ENCODE measurements at places on chromosomes 12 and 14. TPM values are rescaled to one million over a fixed set of nuclear protein-coding genes. Genes with fewer than 3 reads are reported as not detected.
A peak's percentile ranks its signal among the peaks of the same experiment; 100 is the strongest.

C3AR1 gene
- total RNA-seq: 0.21 TPM

LTA4H gene
- 125 TPM for total RNA-seq

MGP gene
- not detected for total RNA-seq

CCDC198 gene
- not detected for total RNA-seq

TOMM20L gene
- total RNA-seq: not detected

IL31 gene
- not detected for total RNA-seq

TRHDE gene
- total RNA-seq: not detected

FIGNL2 gene
- 0.25 TPM for total RNA-seq

B3GNT4 gene
- total RNA-seq: 0.43 TPM

DNA sequence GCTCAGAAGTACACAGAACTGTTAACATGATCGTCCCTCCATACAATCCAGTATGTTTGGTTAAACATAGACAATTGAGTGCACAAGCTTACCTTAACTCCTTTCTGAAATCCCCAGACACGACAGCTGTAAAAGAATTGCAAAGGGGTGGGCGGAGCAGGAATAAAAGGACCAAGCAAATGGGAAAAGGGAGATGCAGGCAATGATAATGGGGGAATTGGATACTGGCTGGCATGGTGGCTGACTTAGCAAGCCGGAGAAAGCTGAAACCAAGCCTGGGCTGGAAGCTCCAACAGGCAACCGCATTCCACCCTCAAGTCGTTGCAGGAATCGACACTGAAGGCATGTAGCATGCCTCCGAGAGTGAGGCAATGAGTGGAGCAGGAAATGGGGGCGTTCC lies 96.8 kb upstream of the TMEM132C start:
- H3K4me1 ChIP-seq: no peaks in the 10 kb centered on the region
- peaks cover 5% of the 10 kb centered on the region for H3K27me3 ChIP-seq
- DNase-seq: no peak
- H3K36me3 ChIP-seq: no peaks in the 10 kb centered on the region

- no peaks in the 10 kb centered on the region for H3K36me3 ChIP-seq
- H3K4me1 ChIP-seq: peaks cover 11% of the 10 kb centered on the region
- DNase-seq: no peak
- H3K27me3 ChIP-seq: peaks cover 80% of the 10 kb centered on the region
- no peak overlapping the region for H3K4me3 ChIP-seq
These were observed 7.4 kb downstream of the NKX2-1 start for GRCh38 chr14:36512585-36513003.

DNA sequence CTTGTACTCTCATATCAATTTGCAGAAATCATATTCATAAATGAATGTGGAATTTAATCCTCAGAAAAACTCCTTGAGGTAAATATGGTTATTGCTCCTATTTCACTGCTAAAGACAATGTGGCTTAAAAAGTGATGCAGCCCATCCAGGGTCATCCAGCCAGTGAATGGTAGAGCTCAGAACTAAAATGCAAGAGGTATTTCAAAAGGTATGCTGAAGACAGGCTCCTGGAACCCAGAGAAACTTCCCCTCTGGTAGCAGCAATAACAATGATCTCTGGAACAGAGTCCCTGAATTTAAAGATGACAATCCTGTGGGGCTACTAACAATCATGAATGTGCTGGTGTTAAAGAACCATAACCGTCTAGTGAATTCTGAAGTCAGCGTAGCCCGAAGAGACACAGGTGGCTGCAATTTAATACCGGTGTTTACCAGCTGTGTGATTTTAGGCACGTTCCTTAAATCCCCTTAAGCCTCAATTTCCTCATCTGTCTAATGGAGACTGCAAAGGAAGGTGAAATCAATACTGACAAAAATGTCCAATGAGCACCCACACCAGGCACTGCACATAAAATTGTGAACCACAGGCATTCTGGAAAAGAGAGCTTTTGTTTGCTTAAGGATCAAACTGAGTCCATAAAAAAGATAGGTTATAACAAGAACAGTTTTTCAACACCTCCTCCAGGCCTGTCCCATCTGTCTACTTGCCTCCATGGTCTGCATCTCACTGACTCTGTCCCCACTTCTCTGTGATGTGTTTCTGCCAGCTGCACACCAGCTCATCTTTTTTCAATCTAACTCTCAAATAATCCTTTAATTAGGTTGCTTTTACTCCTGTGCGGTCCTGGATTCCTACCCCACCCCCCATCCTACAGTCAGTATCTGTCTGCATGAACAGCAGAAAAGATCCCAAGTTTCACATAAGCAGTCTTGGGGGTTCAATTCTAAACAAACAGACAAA lies 10.5 kb downstream of the TM7SF3 start:
- H3K4me1 ChIP-seq: peaks cover 23% of the 10 kb centered on the region
- DNase-seq: no peak
- no peak overlapping the region for H3K4me3 ChIP-seq
- H3K27ac ChIP-seq: no peak overlapping the region

- H3K4me1 ChIP-seq: peaks cover 2% of the 10 kb centered on the region
- DNase-seq: no peak
- H3K4me3 ChIP-seq: no peak overlapping the region
- H3K36me3 ChIP-seq: no peaks in the 10 kb centered on the region
- no peak overlapping the region for H3K27ac ChIP-seq
- H3K27me3 ChIP-seq: no peaks in the 10 kb centered on the region
These were observed 7.4 kb upstream of the TEX22 start for GRCh38 chr14:105390849-105391500.

DNA sequence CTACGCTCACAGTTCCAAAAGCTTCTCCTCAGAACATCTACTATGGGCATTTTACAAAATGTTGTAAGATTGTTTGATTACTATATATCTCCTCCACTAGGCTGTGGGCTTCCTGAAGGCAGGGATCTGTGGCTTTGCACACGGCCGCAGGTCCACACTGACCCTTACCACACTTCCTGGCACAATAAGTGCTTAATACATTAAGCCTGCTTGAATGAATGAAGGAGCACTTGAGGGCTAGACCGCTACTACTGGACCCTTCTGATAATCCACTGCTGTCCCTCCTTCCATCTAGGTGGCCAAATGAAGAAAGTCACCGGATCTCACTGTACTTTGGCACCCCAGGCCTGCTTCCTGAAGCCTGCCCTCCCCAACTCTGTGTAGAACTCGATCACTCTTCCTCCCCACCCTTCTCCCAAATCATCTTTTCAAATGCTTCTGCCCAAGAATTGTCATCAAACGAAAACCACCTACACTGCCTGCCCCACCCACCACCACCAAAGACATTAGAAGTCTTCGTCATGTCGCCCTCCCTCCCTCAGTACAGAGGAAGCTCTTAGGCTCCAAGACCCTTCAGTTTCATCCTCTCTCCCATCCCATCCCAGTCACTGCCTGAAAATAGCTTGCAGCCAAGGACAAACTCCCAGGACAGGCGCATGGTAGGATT lies 596 bp upstream of the ZBTB39 start:
- H3K36me3 ChIP-seq: peaks cover 19% of the 10 kb centered on the region
- H3K27me3 ChIP-seq: no peaks in the 10 kb centered on the region
- H3K27ac ChIP-seq: peak overlapping the region; percentile 85
- H3K4me1 ChIP-seq: peaks cover 72% of the 10 kb centered on the region

- peaks cover 22% of the 10 kb centered on the region for H3K4me1 ChIP-seq
- no peak for DNase-seq
- no peak overlapping the region for H3K4me3 ChIP-seq
- H3K27ac ChIP-seq: no peak overlapping the region
- peaks cover 33% of the 10 kb centered on the region for H3K36me3 ChIP-seq
These were observed 76.1 kb upstream of the SAV1 start for GRCh38 chr14:50744231-50744630.

DNA sequence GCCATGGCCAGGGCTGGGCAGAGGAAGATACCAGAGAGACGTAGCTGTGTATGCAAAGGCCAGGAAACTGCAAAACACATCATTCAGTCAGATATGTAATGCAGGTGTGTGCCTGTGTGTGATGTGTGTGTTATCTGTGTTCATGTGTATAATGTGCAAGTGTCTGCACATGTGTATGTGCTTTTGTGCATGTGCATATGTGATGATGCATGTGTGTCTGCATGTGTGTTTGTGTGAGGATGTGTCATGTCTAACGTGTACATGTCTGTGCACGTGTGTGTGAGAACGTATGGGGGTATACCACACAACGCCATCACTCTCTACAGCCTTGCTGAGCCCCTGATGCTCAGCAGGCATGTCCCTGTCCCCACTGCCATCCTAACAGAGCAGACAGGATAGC lies 9.7 kb downstream of the DIO3 start:
- no peak overlapping the region for H3K4me3 ChIP-seq
- no peak overlapping the region for H3K27ac ChIP-seq
- no peaks in the 10 kb centered on the region for H3K4me1 ChIP-seq

- peaks cover 2% of the 10 kb centered on the region for H3K36me3 ChIP-seq
- no peak overlapping the region for H3K27ac ChIP-seq
- H3K4me3 ChIP-seq: no peak overlapping the region
- H3K27me3 ChIP-seq: no peaks in the 10 kb centered on the region
These were observed 208.7 kb downstream of the AEBP2 start for GRCh38 chr12:19647806-19648556.

DNA sequence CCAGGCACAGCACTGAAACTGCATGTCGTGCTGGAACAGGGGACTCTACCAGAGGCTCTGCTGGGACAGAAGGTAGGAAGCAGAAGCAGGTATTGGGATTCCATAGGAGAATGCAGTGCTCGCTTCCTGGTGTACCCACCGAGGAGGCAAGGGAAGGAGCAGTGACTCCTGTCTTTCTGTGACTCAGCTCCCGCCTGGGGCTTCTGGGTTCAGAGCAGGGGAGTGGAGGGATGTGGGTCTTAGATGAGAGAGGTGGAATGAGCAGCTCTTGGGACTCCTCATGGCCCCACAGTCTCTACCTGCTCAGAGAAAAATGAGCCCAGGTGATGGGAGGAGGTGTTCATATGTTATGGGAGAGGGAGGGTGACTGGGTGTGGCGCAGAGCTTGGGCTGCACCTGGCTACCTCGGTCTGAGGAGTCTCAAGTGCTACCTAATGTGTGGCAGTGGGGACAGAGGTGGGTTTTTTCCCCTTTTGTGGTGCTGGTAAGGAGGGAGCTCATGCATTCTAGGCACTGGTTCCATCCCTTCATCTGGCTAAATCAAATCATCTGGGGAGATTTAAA lies 26.3 kb downstream of the WNT5B start:
- no peaks in the 10 kb centered on the region for H3K27me3 ChIP-seq
- no peak for DNase-seq
- H3K27ac ChIP-seq: no peak overlapping the region
- no peak overlapping the region for H3K4me3 ChIP-seq
- no peaks in the 10 kb centered on the region for H3K36me3 ChIP-seq
- peaks cover 2% of the 10 kb centered on the region for H3K4me1 ChIP-seq

GRCh38 chr12:121789800-121790728 lies 3.4 kb downstream of the RHOF start:
- H3K27me3 ChIP-seq: no peaks in the 10 kb centered on the region
- H3K4me3 ChIP-seq: peak overlapping the region; percentile 85
- peak overlapping the region; percentile 99 for H3K27ac ChIP-seq
- peaks cover 31% of the 10 kb centered on the region for H3K36me3 ChIP-seq

- peaks cover 75% of the 10 kb centered on the region for H3K4me1 ChIP-seq
- no peaks in the 10 kb centered on the region for H3K27me3 ChIP-seq
- peak overlapping the region; percentile 9 for H3K27ac ChIP-seq
- peaks cover 4% of the 10 kb centered on the region for H3K36me3 ChIP-seq
These were observed 12.8 kb upstream of the NR4A1 start for GRCh38 chr12:52038447-52038846.

GRCh38 chr14:103544388-103545218 lies 15.6 kb downstream of the TRMT61A start:
- no peak for DNase-seq
- H3K27me3 ChIP-seq: peaks cover 2% of the 10 kb centered on the region
- no peaks in the 10 kb centered on the region for H3K4me1 ChIP-seq
- no peak overlapping the region for H3K27ac ChIP-seq
- H3K36me3 ChIP-seq: no peaks in the 10 kb centered on the region

DNA sequence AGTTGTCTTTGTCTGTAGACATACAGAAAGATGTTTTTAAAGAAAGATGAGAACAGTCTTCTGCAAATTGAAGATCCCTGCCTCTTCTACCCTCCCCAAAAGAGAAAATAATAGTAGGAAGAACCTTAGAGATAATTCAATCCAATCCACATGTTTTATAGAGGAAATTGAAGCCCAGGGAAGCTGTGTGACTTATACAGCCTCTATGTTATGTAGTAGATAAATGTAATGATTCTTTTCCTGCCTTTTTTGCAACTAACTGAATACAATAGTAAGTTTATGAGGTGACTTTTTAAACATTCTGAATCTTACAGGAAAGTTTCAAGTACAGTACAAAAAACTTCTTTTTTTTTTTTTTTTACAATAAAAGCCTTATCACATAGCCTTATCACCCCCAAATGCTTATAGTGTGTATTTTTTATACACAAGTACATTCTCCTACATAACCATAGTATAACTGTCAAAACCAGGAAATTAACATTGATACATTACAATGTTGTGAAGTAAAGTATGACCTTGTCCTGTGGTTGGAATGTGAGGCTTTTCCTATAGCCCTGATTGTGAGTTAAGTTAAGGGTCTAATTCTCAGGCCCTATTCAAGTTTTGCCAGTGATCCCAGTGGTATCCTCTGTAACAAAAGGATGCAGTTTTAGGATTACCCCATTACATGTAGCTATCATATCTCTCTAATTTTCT lies 94.4 kb downstream of the FIGNL2 start:
- no peaks in the 10 kb centered on the region for H3K4me1 ChIP-seq
- H3K4me3 ChIP-seq: no peak overlapping the region
- no peak for DNase-seq
- no peak overlapping the region for H3K27ac ChIP-seq
- H3K36me3 ChIP-seq: no peaks in the 10 kb centered on the region
- peaks cover 14% of the 10 kb centered on the region for H3K27me3 ChIP-seq

DNA sequence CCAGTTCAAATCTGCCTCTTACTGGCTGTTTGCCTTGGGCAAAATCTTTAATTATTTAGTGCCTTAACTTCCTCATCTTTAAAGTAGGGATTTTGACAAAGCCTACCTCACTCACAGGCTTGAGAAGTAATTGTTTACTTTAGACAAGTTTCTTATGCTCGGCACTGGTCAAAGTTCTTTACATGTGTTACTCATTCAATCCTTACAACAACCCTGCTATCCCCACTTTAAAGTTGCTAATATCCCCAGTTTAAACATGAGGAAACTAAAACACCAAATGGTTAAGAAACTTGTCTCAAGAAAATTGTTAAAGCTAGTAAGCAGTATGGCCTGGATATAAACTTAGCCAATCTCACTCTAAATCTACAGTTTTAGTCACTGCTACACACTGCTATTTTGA lies 204.0 kb upstream of the AVPR1A start:
- H3K4me3 ChIP-seq: no peak overlapping the region
- no peak for DNase-seq
- H3K27ac ChIP-seq: no peak overlapping the region
- H3K27me3 ChIP-seq: no peaks in the 10 kb centered on the region
- H3K4me1 ChIP-seq: no peaks in the 10 kb centered on the region

GRCh38 chr12:52607314-52607713 lies 6.1 kb upstream of the KRT72 start:
- H3K4me3 ChIP-seq: no peak overlapping the region
- H3K27ac ChIP-seq: no peak overlapping the region
- H3K27me3 ChIP-seq: no peaks in the 10 kb centered on the region
- peaks cover 1% of the 10 kb centered on the region for H3K36me3 ChIP-seq

DNA sequence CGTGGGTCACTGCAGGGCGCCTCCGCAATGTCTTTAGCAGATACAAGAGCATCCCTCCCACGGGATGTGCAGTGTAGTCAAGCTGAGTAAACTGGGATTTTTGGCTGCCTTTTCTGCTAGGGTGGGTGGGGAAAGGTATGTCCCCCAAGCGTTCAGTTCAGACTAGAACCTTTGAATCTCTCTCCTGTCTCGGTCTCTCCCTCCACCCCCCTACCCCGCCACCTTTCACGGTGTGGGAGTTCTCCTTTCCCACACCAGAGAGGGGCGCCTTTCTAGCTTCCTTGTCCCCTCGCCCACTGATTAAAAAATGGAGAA lies 525 bp upstream of the FAR2 start:
- H3K27ac ChIP-seq: peak overlapping the region; percentile 59
- DNase-seq: no peak
- peaks cover 13% of the 10 kb centered on the region for H3K27me3 ChIP-seq
- peak overlapping the region; percentile 87 for H3K4me3 ChIP-seq
- peaks cover 8% of the 10 kb centered on the region for H3K4me1 ChIP-seq
